ENCODE measurements at places on chromosomes 12 and 14.

GRCh38 chr14:64465191-64465822 lies at the start of gene AKAP5:
Gene AKAP5, plus strand, starts transcription at chr14:64465499. Its CDS starts 2,896 bp downstream, at chr14:64468395.
- peak within 1 kb of the TSS; percentile 80 for H3K27ac ChIP-seq
- DNase-seq: peak; percentile 71
- peaks cover 40% of the 10 kb centered on the region for H3K4me1 ChIP-seq
- H3K4me3 ChIP-seq: peak within 1 kb of the TSS; percentile 79

DNA sequence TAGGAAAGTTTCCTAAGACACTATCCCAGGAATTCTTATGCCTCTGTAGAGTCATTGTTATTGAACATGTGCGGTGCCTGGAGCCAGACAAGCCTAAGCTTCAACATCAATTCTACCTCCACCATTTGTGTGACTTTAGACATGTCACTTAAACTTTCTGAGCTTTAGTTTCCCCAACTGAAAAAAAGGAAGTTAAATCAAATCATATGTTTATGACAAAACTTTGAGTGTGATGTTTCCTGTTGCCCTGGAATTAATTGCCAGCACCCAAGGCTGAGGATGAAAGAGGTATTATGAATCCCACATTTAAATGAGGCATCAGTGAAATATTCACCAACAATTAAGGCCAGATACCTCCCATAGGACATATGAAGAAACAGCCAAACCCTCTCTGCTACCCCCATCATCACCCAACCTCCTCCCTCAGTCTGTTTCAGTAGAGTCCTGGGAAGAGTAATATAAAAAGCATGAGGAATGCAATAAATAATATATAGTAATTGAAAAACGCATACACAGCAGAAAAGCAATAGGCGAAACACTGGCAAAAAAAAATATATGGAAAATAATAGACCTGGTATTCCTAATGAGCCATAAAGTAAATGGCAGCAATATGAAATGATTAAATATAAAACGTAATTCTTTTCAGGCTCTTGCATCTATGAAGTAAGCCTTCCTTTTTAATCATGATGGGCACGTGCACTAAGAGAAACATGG lies 182.0 kb upstream of the DCN start:
- H3K36me3 ChIP-seq: no peaks in the 10 kb centered on the region
- H3K27ac ChIP-seq: no peak overlapping the region
- no peaks in the 10 kb centered on the region for H3K4me1 ChIP-seq
- no peak overlapping the region for H3K4me3 ChIP-seq
- H3K27me3 ChIP-seq: peaks cover 4% of the 10 kb centered on the region

GRCh38 chr14:24102357-24103048 lies 8.4 kb downstream of the PCK2 start:
- no peak overlapping the region for H3K4me3 ChIP-seq
- peaks cover 17% of the 10 kb centered on the region for H3K4me1 ChIP-seq
- no peak for DNase-seq
- no peaks in the 10 kb centered on the region for H3K27me3 ChIP-seq
- H3K27ac ChIP-seq: peak overlapping the region; percentile 8

- H3K27me3 ChIP-seq: peaks cover 5% of the 10 kb centered on the region
- H3K4me3 ChIP-seq: no peak overlapping the region
Measured at GRCh38 chr12:108582509-108582908, 15.4 kb downstream of the TMEM119 start.

GRCh38 chr12:103816663-103817062 lies 24.4 kb downstream of the NT5DC3 start:
- no peaks in the 10 kb centered on the region for H3K4me1 ChIP-seq
- H3K36me3 ChIP-seq: peaks cover 5% of the 10 kb centered on the region
- no peak overlapping the region for H3K27ac ChIP-seq
- no peak overlapping the region for H3K4me3 ChIP-seq
- no peaks in the 10 kb centered on the region for H3K27me3 ChIP-seq

GRCh38 chr14:68687746-68688145 lies 105.1 kb downstream of the ZFP36L1 start:
- no peak overlapping the region for H3K4me3 ChIP-seq
- H3K36me3 ChIP-seq: no peaks in the 10 kb centered on the region
- no peak overlapping the region for H3K27ac ChIP-seq
- no peak for DNase-seq

DNA sequence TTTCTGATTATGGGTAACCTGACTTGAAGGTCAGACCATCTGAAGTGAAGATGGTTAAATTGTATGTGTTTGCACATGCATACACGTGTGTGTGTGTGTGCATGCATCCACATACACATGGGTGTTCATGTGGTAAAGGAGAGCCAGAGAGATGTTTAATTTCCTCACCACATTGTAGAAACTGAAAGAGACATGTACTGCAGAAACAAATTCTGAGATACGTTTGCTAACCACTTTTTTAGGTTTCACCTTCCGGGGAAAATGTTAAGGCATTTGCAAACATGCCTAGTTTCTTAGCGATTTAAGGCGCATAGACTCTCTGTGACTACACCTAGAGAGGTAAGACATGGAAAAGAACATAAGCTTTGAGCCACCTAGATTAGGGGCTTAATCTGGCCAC lies 362.9 kb downstream of the RAD51B start:
- peak overlapping the region; percentile 91 for H3K27ac ChIP-seq
- peaks cover 17% of the 10 kb centered on the region for H3K36me3 ChIP-seq
- H3K4me3 ChIP-seq: peak overlapping the region; percentile 40
- peaks cover 29% of the 10 kb centered on the region for H3K4me1 ChIP-seq

DNA sequence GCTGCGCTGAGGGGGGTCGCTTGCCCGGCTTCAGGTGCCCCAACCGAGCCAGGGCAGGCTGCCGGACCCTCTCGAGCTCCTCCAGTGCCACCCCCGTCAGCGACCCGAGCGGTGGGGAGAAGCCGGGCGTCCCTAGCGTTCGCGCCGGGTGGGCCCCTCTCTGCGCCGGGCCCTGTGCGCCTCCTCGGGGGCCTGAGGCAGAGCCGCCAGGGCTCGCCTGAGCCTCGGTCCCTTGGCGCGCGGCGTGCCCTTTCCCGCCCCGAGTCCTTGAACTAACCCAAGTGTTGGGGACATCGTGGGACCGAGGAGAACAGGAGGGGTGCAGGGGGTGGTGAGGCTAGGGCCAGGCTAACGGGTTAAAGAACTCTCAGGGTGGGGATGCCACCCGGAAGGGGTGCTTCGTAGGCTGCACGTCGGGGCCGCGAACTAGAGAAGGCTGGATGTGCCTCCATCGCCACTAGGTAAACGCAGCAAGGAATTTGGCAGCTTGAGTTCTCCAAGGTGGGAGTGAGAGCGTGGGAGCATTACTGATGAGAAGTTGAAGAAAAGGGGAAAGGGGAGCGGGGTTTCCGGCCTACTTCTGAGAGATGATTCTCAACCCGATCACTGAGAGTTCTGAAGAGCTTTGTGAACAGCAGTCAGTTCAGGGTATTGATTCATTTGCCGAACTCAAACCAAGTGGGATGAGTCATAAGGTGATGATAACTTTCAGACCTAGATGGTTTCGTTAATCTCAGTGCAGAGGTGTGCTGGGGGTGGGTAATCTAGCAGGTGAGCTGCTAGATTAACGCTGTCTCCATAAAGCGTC lies 618 bp downstream of the RNF34 start:
- H3K27ac ChIP-seq: peak overlapping the region; percentile 95
- H3K4me1 ChIP-seq: peaks cover 42% of the 10 kb centered on the region
- no peaks in the 10 kb centered on the region for H3K27me3 ChIP-seq

DNA sequence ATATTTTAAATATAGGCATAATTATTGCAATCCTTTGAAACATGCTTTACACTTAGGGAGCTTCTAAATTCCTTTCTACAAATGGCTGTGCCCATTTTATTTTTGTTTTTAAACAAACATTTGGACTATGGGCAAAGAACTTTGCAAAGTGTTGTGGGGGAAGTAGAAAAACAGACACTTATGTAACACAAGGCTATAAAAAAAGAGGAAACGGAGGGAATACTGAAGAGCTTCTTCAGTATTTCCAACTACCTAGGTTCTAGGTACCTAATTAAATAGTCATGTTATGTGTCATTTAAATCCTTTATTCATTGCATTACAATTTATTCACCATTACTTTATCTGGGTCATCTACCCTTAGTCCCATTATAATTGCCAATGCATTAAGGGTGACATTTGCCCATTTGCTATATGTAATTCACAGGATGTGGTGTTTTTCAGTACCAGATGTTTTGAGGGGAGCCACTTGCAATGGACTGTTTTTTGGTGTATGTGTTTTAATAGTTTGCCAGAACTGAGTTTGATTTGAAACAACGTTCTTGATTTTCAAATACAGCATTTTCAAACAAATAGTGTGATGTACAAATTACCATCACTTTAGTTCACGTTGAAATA lies 1.5 kb upstream of the MSRB3 start:
- DNase-seq: no peak
- no peak overlapping the region for H3K27ac ChIP-seq
- peaks cover 65% of the 10 kb centered on the region for H3K27me3 ChIP-seq
- H3K36me3 ChIP-seq: no peaks in the 10 kb centered on the region

GRCh38 chr14:70595443-70596185 lies 4.8 kb downstream of the MED6 start:
- no peak for DNase-seq
- H3K4me1 ChIP-seq: peaks cover 29% of the 10 kb centered on the region
- H3K36me3 ChIP-seq: peaks cover 29% of the 10 kb centered on the region

DNA sequence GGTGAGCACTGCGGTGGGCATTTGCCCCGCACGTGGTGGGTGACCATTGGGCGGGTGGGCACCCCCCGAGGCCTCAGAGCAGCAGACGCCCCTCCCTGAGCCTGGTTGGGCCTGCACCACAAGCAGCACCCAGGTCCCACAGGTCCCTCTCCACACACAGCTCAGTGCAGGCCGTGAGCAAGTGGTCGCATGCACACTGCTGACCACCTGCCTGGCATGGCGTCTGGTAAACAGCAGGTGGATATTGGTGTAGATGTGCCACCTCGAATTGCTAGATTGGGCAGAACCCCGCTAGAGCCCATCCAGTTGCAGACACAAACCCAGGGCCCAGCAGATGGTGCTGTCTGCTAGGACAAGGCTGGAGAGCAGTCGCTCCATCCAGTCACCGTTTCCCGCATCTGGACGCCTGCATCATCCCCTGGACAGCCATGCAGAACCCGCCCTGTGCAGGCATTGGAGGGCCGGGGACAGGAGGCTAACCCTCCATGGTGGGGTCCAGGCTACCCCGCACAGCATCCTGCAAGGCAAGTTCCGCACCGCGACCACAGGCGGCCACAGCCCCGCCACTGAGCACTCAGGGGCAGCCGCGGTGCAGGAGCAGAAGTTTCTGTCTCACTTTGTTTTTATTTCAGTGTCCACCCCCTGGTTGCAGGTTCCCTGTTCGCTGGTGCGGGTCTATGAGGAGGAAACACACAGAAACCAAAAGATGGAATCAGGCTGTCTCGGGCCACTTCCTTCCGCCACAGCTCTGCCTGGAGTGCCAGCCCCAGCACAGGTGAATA lies 45.6 kb upstream of the RIMBP2 start:
- H3K4me1 ChIP-seq: no peaks in the 10 kb centered on the region
- H3K4me3 ChIP-seq: peak overlapping the region; percentile 0
- H3K36me3 ChIP-seq: no peaks in the 10 kb centered on the region
- DNase-seq: peak; percentile 75
- peaks cover 3% of the 10 kb centered on the region for H3K27me3 ChIP-seq

- H3K4me3 ChIP-seq: peak overlapping the region; percentile 83
- peak overlapping the region; percentile 100 for H3K27ac ChIP-seq
- H3K27me3 ChIP-seq: no peaks in the 10 kb centered on the region
- peak; percentile 84 for DNase-seq
- peaks cover 7% of the 10 kb centered on the region for H3K36me3 ChIP-seq
Measured at GRCh38 chr12:56151672-56152131, 685 bp upstream of the MYL6B start.

- H3K36me3 ChIP-seq: peaks cover 29% of the 10 kb centered on the region
- H3K27ac ChIP-seq: no peak overlapping the region
- no peaks in the 10 kb centered on the region for H3K27me3 ChIP-seq
- DNase-seq: no peak
Measured at GRCh38 chr12:3685830-3686229, 67.1 kb downstream of the CRACR2A start.

GRCh38 chr14:104512061-104512460 lies 67.5 kb upstream of the C14orf180 start:
- no peaks in the 10 kb centered on the region for H3K36me3 ChIP-seq
- no peaks in the 10 kb centered on the region for H3K4me1 ChIP-seq
- H3K27me3 ChIP-seq: peaks cover 2% of the 10 kb centered on the region
- no peak overlapping the region for H3K4me3 ChIP-seq
- H3K27ac ChIP-seq: no peak overlapping the region

DNA sequence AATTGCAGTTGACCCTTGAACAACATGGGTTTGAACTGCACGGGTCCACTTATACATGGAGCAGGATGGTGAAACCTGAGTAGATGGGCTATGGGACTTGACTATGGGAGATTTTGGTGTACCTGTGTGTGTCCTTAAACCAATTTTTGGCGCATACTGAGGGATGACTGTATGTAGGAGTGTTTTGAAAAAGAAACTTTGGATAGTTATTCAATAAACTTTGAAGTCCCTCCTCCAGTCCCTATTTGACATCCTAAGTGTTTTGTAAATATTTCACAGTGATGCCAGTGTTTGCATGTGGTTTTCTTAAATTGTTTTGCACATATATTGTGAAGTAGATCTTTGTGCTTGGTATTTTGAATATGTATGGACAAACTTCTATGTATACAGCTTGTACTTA lies 12.4 kb downstream of the KTN1 start:
- H3K27me3 ChIP-seq: no peaks in the 10 kb centered on the region
- peaks cover 22% of the 10 kb centered on the region for H3K36me3 ChIP-seq
- DNase-seq: no peak
- peaks cover 19% of the 10 kb centered on the region for H3K4me1 ChIP-seq
